Activated CD4-positive, alpha-beta T cell treated with anti-CD3 and anti-CD28 coated beads, Interleukin-2, amount 50 U/mL, for 48 hours (primary cell): ENCODE measurements at places on chromosomes 2 and 18.

- no peak for DNase-seq
These were observed 34.3 kb upstream of the RALBP1 start for GRCh38 chr18:9441061-9441460.

GRCh38 chr18:51617572-51618260 lies 420.2 kb upstream of the MEX3C start:
- DNase-seq = no peak

DNA sequence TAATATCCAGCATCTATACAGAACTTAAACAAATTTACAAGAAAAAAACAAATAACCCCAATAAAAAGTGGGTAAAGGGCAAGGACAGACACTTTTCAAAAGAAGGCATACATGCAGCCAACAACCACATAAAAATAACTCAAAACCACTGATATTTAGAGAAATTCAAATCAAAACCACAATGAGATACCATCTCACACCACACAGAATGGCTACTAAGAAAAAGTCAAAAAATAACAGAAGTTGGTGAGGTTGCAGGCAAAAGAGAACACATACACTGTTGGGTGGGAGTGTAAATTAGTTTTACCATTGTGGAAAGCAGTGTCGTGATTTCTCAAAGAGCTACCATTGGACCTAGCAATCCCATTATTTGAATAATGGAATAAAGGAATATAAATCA lies 1973.9 kb upstream of the LRRTM1 start:
- DNase-seq = no peak

DNA sequence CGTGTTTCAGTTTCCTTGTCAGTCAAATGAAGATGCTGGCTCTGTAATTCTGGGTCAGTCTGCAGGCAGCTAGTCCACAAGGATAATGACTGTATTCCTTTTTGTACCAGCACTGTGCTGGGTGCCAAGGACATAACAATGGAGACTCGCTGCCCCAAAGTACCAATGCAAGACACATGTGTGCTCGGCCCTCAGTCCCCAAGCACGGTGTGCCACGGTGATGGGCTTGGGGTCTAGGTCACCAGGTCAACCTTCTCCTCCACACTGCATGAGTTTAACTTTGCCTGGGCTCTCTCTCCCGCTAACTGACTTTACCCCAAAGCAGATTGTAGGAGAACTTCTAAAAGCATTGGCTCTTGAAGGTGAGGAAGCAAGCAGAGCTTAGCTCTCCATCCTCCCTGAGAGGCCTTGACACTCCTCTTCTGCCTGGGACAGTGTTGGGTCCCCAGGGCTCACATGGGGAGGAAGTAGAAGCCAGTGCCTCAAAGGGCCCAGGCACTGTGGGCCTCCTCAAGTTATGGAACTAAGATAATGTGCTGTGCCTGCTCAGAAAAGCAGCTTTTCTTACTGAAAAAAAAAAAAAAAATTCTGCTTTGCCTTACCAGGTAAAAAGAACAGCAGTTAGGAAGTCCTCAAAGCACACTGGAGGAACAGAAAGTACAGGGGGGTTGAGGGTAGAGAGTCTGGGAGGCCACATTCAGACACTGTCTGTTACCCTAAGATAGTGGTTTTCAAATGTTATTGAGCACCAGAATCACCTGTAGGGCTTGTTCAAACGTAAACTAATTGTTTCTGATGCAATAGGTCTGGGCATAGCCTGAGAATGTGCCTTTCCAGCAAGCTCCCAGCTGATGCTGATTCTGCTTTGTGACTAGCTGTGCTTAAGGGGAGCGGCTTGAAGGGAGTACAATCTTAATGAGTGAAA lies 276.4 kb upstream of the CXCR4 start:
- DNase-seq = no peak

GRCh38 chr2:163633291-163633690 lies 102.5 kb downstream of the FIGN start:
- DNase-seq = no peak

GRCh38 chr2:172358691-172359556 lies 68.5 kb upstream of the ITGA6 start:
- DNase-seq = no peak

GRCh38 chr2:10454505-10454904 lies 6.4 kb upstream of the ODC1 start:
- DNase-seq = no peak

GRCh38 chr2:95674186-95674585 lies 82.4 kb downstream of the TRIM43 start:
- DNase-seq = no peak

DNA sequence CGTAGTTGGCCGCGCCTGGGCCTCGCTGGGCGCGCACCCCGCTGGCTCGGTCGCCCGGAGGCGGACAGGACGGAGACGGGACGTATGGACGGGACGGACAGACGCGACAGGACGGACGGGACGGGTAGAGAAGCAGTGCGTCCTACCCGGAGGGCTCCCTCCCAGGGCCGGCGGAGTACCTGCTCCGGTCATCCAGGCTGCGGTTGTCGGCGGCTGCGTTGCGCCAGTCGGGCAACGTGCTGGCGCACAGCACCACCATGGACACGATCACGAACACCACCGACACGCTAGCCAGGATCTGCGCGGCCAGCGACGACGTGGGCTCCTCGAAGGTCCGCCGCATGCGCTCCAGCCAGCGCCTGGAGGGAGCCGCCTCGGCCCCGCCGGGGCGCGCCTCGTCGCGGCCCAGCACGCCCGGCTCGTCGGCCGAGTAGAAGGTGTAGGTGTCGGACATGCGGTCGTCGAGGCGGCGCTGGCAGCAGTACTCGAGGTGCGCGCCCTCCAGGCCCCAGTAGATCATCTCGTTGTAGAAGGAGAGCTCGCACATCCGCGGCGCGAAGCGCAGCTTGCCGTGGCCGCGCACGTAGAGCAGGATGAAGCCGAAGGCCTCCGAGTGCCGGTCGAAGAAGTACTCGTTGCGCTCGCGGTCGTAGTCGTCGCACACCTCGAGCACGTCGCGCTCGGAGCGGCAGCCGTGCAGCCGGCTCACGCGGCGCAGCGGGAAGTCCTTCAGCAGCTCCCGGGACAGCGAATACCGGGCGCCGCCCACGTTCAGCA lies 903 bp downstream of the KCNG3 start:
- peak; percentile 35 for DNase-seq

DNA sequence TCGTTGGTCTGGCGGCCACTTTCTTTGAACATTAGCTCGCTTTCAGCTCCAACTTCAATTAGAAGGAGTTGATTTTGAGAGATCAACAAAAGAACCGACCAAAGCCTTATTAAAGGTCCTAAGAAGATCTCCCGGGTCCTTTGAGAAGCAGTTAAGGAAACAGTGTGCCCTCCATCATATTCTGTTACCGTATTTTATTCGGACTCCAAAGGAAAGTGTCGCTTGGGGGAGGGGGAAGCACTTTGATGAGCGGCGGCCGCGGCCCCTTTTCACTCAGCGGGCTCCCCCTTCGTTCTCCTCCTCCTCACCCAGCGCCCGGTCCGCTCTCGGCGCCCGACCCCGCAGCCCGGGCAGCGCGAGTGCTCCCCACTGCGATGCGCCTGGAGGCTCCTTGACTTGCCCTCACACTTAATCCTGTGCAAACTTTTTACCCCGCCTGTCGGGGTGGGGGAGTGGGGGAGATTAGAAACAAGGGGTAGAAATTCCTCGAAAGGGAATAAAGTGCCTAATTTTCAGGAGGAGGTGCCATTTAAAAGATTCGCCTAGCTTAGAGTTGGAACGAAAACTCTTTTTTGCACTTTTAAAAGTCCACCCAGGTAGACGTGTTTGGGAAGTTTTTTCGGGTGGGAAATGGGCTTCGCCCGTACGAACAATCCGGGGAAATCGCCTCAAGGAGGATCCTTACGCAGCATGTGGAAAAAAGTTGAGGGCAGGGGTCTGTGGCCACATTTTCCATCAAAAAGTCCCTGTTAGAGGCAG lies 1.2 kb upstream of the OTX1 start:
- DNase-seq = peak; percentile 7

- DNase-seq = no peak
These were observed 12.7 kb upstream of the CDC42EP3 start for GRCh38 chr2:37683921-37684780.

GRCh38 chr18:11500153-11501122 lies 109.0 kb upstream of the SLC35G4 start:
- no peak for DNase-seq

DNA sequence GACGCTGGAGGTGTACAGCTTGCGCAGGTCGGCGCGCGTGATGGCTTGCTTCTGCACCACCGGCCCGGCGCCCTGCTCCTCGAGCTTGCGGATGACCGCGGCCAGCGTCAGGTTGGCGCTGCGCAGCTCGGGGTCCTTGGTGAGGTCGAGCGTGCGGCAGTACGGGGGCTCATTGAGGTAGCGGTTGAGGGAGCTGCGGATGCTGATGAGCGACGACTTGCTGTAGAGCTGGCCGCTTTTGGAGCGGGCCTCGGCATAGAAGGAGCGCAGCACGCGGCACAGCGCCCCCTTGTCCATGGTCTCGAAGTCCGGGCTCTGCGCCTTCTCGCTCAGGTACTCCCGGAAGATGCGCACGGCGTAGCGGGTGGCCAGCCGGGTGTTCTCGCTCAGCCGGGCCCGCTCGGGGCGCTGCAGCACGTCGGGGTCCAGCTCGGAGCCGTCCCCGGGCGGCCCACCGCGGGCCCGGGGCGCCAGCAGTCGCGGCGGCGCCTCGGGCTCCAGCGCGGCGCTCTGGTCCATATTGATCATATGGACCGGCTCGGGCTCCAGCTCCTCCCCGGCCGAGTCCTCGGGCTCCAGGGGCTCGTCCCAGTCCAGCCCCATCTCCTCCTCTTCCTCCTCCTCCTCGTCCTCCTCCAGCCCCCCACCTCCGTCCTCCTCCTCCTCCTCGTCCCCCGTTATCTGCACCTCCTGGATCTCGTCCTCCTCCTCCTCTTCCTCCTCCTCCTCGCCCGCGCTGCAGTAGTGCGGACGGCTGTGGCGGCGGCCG lies 523 bp downstream of the KCTD1 start:
- peak; percentile 62 for DNase-seq

DNA sequence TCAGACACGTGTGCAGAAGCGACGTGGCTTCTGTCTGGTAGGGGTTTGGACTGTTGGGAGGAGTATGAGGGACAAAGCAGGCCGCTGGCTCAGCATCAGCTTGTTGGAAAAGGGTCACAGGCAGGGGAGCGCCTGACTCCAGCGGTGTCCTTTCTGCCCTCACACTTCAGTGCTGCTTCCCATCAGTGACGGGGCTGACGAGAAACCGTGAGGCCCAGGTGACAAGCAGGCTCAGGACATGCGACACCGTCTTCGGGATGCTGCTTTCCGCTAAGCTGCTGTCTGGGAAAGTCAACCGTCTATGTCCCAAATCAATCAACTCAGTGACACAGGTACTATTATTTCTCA lies 90.5 kb downstream of the USP40 start:
- DNase-seq = no peak

DNA sequence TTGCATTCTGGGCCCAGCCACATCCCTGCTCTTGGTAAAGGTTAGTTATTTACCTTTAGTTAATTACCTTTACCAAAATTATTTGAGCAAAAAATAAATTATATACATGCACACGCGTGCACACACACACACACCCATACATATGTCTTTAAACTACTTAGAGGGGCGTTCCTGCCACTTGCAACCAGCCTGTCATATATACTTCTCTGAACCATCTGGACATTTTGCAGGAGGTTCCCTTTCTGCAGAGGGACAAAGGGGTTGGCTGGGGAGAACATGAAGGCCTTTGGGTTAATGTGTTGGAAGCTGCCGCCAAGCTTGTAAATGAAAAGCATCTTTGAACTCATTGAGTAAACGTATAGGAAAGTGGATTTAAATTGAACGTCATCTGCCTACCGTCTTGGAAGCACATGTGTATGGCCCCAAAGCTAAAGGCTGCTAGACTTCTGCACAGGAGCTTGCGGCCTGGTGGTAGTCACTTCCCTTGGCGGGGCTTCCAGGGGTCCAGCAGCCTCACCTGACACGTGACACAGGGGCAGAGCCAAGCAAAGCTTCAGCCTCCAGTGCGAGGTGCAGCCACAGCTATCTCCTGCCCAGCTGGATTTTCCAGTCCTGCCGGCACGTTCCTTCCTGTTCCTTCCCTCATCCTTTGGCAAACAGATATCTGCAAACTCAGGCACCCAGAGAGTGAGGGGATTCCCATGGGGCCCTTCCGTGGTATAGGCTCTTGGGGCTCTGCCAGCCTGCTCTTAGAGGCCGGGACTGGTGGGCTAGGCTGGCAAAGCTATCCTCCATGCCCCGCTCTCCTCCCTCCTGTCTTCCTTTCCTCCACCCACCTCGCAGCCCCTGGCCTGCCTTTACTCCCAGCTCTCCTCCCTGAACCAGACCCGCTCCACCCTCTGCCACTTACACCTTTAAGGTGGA lies 46.1 kb downstream of the SERTAD2 start:
- no peak for DNase-seq

GRCh38 chr2:230525682-230526081 lies 109.7 kb downstream of the SP100 start:
- DNase-seq = no peak

DNA sequence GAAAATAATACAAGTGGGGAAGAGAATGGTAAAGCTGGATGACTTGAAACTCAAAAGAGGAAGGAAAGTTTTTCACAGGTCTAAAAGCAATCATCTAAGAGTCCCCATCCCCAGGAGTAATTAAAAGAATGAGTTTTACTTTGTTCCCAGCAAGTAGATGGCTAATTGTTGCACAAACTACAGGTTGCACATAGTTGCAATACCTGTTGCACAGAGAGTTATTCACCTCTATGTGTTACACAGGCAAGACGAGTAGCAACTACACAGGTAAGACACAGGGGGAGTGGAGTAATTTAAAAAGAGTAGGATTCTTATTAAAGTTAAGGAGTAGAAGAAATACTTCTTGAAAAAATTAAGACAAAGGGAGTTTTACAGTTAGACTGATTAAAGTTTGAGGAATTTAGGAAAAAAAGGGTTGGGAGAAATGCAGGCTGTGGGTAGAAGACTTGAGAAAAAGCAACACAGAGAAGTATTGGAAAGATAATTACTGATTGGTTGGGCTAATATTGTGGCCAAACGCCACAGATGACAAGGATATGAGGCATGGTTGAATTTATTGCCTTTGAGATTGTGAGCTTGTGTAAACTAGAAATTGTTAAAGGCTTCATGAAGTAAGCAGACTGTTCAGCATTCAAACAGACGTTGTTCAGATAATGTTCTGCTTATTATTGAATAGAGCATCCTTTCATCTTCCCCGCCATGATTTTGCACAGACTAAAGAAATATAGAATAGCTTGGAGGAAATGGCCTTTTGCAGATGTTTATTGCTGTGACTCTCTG lies 699.3 kb downstream of the NR4A2 start:
- no peak for DNase-seq

- DNase-seq = no peak
These were observed 292.4 kb downstream of the SP3 start for GRCh38 chr2:173672573-173673340.

DNA sequence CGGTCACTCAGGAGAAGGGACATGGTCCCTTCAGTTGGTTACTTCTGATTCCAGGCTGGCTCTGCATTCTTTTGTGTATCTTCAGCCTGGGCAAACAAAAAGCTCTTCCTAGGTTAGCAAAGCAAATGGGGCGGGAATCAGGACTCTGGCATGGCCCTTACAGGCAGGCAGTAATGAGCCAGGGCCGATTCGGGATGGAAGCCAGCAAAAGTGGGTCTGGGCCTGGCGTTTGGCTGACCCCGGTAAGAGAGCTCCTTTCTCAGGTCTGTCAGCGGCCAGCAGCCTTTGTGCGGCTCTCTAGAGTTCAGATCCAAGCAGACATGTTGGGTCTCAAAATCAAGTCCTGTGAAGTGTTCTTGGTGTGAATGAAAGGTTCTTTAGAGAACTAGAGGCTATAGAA lies 81.5 kb upstream of the EML6 start:
- no peak for DNase-seq

GRCh38 chr2:98460573-98461497 lies 16.2 kb downstream of the INPP4A start:
- peak; percentile 78 for DNase-seq

GRCh38 chr18:79447703-79448367 lies 52.1 kb downstream of the NFATC1 start:
- DNase-seq = no peak
